Muscle of leg (tissue), 16 donors: ENCODE measurements at places on chromosomes 11 and 22. TPM values are rescaled to one million over a fixed set of nuclear protein-coding genes. Genes with fewer than 3 reads are reported as not detected.
A peak's percentile ranks its signal among the peaks of the same experiment; 100 is the strongest.

DNA sequence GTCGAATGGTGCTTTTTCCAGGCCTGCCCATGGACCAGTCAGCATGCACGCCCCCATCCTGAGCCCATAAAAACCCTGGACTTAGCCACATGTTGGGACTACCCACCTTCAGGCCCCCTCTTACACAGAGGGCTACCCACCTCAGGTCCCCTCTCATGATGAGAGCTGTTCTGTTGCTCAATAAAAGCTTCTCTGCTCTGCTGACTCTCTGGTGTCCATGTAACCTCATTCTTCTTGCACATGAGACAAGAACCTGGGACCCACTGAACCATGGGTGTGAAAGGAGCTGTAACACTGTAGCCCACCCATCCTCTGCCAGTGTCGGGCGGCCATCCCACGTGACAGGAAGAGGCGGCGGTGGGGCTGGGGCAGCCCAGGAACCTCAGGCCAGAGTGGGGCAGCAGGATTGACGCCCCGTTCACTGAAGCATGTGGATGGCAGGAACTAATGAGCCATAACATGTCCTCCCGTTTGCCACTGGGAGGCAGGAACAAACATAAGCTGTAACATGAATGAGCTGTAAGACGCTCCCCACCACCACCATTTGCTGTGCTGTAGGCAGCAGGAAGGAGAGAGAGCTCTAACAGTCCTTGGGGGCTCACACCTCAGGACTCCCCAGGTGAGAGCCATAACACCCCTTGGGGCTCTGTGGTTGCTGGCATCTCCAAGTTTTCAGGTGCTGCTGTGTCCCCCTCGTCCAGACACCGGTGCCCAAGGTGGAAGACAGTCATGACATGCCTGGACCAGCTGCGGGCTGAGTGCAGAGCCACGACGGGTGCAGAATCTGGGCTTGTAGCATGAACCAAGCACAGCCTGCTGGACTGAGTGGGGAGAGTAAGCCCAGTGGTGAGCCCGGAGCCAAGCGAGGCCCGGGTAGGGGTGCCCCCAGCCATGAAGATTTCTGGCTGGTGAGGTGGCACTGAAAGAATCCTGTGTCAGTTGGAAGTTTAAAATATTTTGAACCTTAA, 69.4 kb downstream of the MCHR1 start:
- no peak for DNase-seq

Gene AP5B1
- 1.6 TPM for total RNA-seq

DNA sequence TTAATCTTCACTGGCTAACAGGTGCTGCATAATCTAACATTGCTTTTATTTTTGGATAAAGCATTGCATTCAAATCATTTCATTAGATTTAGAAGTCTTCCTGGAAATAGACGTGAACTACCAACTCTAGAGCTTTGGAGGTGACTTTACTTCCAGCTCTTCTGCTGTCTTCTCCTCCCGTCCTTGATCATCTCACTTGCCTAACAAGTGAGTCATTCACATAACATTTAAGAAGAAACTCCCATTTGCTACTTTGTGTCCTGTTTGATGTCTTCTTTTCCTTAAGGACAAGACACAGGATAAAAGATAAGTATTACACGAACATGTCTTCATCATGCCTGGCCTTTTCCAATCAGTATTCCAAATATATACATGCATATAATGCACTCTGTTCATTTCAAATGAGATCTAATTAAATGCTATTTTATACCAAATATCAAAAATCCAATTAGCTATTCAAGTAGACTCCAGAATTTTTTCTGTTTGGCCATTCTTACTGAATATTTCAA, 88.3 kb downstream of the BDNF start:
- DNase-seq: no peak

DNA sequence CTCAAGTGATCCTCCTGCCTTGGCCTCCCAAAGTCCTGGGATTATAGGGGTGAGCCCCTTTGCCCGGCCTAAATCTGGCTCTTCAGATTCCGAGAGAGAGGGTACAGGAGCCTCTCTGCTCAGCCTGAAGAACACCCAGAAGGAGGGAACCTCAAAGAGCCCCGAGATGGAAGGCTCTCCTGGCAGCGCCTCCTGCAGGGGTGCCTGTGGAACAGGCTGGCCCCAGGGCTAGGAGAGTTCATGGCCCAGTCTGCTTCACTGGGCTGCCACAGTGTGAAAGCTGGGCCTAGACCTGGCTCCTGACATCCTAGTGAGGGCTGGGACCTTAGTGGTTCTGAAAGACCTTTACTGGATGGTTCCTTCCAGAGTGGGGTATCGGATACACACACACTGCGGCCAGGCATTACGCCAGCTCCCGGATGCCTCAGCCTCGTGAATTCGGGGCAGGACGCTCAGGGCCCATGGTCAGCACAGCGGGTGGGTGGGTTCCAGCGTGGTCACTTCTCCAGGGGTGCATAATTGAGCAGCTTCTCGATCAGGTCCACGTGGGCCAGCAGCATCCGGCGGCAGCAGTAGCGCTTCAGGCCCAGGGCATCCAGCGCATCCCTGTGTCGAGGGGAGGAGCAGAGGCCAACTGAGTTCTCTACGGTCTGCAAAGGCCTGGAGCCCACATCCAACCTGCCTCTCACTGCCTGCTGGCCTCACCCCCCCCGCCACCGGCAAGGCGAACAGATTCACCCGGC, 2.3 kb downstream of the POLR2L start:
- no peak for DNase-seq

DNA sequence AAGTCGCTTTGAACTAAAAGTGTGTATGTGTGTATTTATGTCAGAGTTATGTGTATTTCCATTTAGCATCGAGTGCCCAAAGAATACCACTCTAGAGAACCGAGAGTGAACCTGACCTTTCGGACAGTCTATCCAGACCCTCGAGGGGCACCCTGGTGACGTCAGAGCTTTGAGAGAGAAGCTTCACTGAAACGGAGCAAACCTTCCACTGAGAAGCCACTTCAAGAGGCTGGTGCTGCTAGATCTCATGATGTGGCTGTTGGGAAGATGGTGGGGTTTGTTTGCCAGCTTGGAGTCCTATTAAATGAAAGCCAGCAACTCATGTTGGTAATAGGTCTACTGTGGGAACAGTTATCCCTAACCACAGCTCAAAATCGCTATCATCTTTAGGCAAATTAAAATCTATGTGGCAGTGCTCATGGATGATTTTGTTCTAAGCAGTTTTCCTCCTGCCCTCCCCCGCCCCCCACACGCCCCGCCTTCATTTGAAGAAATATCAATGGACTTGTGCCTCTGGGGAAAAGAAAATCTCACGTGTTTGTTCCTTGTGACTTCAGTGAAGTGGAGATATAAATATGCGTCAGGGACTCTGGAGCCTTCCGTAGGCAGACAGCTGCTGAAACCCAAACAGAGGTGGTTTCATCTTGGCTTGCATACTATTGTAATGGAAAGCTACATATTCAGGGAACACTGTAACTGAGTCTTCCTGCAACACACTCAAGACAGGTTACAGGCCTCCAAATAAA, 22.4 kb upstream of the C11orf96 start:
- DNase-seq: no peak

DNA sequence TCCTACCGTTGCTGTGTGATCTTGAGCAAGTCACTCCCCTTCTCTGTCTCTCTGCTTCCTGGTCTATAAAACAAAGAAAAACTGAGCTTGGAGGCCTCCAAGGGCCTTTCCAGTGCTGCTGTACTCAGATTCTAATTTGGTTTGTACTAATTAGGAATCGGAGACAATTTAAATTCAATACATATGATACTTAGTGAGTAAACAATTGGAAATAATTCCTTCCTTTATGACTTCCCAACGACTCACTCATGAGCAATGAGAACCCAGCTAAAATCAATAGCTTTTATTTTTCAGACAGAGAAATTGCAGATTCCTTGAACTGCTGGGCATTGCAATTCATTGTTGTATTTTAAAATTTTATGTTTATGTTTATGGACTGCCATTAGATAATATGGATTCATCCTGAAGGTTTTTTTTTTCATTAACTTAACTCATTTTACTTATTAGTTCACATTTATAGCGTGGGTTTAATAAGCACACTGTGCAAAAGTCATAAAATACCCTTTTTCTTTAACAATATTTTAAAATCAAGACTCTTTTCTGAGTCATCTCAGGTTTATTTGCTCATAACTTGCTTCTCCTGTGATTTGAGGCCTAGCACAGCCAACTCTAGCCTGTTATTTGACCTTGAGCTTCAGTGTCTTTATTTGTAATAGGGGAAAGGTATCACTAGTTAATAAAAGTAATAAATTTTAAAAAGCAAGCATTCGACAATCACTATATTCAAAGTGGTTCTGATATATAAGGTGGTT, 95.8 kb downstream of the TP53I11 start:
- no peak for DNase-seq

DNA sequence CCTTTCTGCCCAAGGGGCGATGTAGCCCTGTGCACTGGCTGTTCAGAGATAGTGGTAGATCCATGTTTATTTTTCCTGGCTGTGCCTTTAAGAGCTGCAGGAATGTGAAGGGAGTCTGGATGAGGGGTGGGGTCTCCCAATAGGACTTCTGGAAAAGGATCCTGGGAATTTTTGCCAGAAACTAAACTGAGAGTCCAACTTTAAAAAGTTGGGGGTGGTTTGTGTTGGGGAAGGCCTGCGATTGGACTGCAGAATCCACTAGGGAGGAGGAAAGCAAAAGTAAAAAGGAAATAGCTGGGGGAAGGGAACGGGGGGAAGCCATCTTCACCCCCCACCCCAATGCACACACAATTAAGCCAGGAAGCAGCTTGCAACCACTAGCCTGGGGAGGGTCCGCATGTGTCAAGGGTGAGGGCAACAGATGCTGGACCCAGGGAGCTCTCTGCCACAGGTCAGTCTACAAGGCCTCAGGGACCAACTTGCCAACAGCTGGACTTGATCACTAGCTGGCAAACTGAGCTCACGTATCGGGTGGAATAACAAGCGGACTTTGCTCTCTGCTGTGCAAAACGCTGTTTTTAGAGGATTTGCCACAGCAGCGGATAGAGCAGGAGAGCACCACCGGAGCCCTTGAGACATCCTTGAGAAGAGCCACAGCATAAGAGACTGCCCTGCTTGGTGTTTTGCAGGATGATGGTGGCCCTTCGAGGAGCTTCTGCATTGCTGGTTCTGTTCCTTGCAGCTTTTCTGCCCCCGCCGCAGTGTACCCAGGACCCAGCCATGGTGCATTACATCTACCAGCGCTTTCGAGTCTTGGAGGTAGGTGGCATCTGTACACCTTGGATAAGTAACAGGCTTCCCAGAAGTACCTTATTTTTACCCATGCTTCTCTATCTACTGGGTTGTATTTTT, at the start of gene OLFML1:
Gene OLFML1 (plus strand): TSS at position 321 of the 912 bp plus-strand sequence. CDS start 370 bp downstream, at position 691.
- DNase-seq: peak; percentile 98

Gene C22orf42
- not detected for total RNA-seq

GRCh38 chr22:44475706-44476105, 22.3 kb downstream of the RTL6 start:
- no peak for DNase-seq

Gene HARBI1
- total RNA-seq: 2.3 TPM

- DNase-seq: no peak
Observed at GRCh38 chr11:10631761-10632160, 61.8 kb downstream of the IRAG1 start.

- no peak for DNase-seq
Observed at GRCh38 chr11:48040830-48041444, 60.6 kb downstream of the PTPRJ start.

GRCh38 chr11:71372693-71373657, 75.2 kb downstream of the DHCR7 start:
- DNase-seq: peak; percentile 52

- peak; percentile 74 for DNase-seq
Observed at GRCh38 chr22:38570779-38571364, 889 bp upstream of the DMC1 start.
